Activated gamma-delta T cell treated with anti-CD3 and anti-CD28 coated beads, Interleukin-2, amount 50 U/mL, for 16 hours (primary cell): ENCODE measurements at places on chromosomes 5 and 9.

DNA sequence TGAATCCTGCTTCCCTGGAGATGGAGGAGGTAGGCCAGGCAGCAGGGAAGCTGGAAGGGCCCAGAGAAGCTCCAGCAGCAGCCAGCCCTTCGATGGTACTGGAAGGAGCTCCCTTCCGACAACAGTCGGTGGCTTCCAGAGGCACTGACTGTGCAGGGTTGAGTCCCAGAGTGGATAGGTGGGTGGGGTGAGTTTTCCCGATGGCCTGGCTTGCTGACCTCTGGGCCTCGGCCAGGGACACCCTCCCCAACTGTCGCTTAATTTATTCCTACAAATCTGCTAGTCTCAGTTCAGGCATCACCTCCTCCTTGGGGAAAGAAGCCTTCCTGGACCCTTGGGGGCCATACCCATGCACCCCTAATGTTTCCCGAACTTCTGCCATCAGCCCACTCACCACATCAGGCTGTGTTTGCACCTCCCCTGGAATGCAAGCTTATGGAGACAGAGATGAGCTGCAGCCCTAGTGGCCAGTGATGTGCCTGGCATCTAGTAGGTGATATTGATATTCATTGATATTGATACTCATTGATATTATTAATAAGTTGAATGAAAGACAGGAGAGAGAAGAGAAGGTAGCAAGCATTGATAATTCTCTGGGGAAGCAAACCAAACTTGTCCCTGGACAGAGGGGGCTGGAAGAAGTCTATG lies 104.6 kb upstream of the BOD1 start:
- DNase-seq = no peak

DNA sequence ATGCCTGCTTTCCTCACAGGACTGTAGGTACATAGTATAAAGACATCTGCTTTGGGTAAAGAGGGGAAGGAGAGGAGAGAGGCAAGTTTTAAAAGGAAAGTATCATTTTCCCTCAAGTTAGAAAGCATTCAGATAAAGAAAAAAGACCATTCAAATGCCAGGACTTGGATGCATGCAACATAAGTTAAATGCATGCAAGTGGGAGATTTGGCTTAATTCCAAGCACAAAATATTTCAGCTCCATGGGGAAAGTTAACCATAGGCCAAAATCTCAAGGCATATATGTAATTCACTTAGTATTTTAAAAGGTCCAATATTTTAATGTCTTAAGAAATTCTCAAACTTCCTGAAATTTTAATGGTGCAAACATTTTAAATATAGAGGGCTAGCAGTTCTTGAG lies 36.4 kb downstream of the POU5F2 start:
- no peak for DNase-seq

DNA sequence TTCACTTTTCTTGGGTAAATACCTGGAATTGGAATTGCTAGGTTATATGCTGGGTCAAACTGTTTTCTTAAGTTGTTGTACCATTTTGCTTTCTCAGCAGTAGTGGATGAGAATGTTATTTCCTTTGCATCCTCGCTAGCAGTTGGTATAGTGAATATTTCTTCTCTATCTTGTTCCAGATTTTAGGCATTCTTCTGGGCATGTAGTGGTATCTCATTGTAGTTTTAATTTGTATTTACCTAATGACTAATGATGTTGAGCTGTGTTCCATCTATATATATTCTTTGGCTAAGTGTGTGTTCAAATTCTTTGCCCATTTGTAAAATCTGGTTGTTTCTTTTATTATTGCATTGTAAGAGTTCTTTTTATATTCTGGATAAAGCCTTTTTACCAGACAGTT lies 333.3 kb downstream of the MAT2B start:
- DNase-seq = no peak

- peak; percentile 45 for DNase-seq
Observed at GRCh38 chr9:35748858-35749514, at the start of the genes GBA2 and RGP1. Gene GBA2, minus strand, starts transcription at chr9:35749228. Its CDS starts 524 bp downstream, at chr9:35748704. Gene RGP1, plus strand, starts transcription at chr9:35749287. Its CDS starts 469 bp downstream, at chr9:35749756.

DNA sequence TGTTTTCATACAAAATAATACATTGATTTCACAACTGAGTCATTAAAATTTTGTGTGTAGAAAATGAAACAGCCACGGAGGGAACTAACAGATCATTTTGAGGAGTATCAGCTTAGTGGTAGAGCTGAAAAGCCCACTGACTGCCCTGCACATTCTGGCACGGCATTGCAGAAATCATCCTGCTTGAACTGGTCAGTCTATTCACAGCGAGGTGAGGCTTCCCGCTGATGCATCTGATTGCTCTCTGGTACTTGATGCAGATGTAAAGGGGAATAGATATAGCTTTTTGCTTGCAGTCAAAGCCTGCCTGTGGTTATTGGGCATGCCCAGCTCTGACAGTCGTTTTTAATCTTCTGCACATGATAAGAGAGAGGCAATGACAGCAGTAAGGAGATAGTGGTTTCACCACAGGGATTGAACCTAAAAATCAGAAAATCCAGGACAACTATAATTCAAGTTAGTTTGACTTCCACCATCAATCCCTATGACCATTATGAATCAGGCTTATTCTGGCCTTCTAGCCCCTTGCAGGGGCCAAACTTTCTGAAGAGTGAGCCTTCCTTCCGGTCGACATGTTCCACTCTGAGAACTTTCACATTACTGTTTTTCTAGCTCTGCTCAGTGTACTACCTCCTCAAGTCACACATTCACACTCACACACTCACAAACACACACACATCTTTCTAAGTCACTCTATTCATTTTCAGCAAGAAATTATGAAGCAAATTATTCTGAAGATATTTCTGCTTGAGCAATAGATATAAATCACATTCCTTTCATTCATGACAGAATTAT lies 782.8 kb upstream of the NUDT12 start:
- DNase-seq = no peak

DNA sequence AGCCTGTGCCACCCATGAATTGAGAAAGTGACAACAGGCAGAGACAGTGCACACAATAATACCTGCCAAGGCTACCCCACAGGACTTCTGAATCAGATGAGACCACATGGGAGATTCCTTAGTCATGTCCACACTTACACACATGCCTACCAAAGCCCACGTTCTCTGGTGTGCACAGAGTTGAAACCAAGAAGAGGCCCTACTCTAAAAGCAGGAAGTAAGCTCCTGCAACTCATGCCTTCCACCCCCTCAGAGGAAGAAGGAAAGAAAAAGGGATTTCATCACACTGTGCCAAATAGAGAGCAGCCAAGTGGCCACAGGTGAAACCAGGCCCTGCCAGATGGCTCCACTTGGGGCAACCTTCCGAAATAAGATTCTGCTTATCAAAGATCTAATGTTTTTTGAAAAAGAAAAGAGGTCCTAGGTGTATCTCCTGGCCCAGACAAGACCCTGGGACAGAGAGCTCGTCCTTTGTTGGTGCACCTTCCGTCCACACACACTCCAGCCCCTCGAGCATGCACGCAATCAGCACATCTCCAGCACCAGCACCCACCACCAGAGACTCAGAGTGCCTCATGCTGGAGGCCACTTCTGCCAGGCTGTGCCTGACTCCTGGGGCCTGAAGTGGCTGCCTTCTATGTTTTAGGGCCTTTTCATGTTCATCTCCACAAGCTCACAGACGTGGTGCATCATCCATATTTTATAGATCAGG lies 114.6 kb upstream of the SPOCK1 start:
- no peak for DNase-seq

GRCh38 chr9:18923671-18924430 lies 109.2 kb downstream of the SAXO1 start:
- no peak for DNase-seq
